ENCODE measurements at places on chromosomes 2 and 18.

DNA sequence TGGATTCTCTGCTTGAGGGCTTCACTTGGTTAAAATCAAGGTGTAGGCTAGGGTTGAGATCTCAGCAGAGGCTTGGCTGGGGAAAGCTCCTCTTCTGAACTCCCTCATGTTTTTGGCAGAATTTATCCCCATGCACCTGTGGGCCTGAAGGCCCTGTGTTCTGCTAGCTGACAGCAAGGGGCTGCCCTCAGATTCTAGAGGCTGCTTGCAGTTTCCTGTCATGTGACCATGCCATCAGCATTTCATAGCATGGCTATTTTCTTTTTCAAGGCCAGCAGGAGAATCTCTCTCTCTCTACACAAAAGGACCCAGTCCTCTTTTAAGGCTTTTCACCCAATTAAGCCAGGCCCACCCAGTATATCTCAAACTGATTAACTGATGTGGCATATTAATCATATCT lies 514.8 kb upstream of the HNMT start:
- DNase-seq, result no peak

DNA sequence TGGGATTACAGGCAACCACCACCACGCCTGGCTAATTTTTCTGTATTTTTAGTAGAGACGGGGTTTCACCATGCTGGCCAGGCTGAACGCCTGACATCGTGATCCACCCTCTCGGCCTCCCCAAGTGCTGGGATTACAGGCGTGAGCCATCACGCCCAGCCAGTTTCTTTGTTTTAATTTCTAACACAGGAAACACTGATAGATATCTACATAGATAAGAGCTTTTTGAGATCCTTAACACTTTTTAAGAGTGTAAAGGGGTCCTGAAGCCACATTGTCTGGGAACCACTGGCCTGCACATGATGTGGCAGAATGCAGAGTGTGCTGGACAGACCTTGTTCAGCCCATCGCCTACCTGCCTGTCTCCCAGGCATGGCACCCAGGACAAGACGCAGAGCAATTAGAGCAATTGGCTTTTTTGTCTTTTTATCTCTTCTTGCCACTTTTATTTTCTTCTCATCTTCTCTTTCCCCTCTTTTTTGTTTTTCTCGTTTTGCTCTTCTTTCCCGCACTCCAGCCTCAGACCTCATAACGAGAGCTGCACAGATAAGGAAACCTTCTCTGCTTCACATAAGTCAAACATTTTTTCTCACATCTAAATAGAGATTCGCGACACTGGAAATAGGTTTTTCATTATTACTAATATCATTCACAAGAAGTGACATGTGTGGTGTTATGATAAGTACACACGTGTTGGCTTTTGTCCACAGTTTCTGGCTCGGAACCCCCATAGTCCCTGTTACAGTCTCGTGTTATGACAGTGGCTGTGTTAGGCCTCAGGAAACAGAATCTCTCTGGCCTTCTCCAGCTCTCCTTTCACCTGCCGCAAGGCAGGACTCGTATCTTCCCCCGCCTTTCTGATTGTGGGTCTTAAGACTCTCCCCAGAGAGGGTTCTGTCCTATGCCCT lies 25.2 kb upstream of the GPR55 start:
- no peak for DNase-seq

GRCh38 chr18:50312296-50313030 lies 25.0 kb upstream of the CXXC1 start:
- no peak for DNase-seq

DNA sequence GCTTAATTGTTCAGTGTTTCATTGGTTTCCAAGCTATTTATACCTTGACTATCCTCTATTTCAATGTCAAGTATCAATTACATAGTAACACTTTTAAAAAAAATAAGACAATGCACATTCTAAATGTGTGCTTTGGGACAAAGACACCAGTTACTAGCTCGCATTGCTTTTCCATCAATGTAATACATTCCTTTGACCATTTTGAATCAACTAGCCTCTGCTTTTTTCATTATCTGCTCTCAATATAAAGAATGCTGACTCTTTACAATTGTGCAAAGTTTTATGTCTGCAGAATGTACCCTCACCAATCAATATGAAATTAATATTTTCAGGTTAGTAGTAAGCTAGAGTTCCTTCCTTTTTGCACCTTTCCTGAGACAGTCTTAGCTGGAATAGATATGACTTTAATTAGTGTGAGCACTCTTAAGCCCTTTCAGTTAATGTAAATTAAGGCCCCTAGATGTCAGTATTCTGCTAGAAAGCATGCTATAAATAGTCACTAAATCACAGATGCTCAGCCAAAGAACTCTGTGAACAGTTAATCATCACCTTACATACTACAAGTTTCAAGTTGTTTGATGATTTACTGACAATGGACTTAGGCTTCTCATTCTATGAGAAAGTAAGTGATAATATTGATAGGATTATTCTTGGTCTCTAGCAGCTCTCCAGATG lies 413.6 kb downstream of the PTH2R start:
- DNase-seq, result no peak

- no peak for DNase-seq
Observed at GRCh38 chr18:24076950-24077349, 61.9 kb upstream of the CABYR start.

DNA sequence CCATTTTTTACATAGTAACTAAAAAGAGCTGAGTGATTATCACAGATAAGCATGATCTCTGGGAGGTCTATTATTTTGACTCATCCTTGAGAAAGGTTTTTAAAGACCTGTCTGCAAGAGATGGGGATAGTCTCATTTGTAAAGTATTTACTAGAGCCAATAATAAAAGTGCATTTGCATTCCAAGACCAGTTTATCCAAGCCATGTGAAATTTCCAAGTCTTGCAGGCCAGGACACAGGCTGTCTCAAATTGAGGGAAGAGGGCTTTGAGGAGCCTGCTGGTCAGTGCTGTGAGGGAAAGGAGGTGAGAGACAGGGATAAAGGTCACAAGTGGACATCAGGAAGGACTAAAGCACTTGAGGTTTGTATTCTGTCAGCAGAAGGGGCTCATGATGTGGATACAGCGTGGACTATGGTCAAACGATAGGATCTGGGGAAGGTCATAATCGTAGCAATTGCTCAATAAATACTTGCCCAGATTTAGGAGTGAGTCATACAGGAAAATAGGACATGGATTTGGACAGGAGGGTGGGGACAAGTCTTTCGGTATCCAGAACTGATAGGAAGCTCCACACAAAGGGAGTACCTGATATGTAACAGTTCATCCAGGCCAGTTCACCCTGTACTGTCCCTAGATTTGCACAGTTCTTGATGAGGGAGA lies 6.6 kb upstream of the CDH2 start:
- peak; percentile 87 for DNase-seq

DNA sequence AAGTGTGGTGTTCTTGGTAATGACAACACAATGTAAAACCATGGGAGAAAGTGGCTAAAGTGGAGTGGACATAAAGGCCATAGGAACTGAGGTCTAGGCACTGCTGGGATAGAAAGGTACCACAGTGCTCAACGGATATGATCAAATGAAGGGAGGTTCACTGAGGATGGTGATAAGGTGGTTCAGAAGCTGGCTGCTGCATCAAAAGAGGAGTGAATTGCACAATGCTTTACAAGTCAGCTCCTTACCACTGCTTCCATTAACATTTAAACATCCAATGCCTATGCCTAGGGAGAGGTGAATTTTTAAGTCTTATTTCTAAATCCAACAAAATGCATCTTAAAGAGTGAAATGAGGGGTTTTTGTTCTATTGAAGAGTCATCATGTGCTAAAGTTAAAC lies 100.1 kb upstream of the ITGB6 start:
- no peak for DNase-seq

DNA sequence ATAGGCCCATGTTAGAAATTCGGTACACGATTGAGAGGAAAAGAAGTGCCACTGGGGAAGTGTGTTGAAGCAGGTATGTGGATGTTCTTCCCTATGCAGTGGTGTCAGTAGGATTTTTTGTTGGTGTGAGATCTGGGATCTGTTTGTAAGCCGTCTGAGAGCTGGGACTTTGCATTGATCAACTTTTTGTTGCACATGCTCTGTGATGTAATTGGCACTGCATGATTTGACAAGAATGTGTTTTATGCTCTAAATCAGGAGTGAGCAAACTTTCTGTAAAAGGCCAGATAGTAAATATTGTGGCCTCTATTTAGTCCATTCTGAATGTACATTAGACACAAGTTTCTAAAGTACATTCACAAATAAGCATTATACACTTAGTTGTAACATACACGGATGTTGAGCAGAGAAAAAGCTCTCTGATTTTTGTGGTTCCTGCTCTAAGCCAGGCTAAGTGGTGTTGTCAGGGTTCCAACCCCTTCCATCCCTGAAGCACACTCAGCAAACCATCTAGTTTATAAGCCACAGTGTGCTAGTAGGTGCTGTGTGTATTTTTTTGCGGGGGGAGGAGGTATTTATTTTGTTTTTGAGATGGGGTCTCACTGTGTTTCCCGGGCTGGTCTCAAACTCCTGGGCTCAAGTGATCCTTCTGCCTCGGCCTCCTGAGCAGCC lies 235.6 kb downstream of the NEDD4L start:
- DNase-seq, result no peak

DNA sequence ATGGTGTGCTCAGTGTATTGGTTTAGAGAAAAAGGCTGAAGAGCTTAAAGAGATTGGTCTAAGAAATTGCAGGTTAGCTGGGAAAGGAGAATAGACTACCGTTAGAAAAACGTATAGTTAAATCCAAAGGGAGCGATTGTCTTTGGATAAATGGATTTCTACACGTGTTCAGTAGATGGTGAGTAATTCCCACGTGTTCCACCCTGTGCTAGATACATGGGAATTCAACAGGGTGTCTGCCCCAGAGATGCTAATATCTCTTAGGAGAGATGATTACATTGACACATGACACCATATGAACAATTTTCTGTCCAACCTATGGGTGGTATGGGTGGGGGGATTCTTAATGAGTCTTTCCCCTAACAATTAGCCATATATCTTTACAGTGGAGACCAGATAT lies 99.8 kb downstream of the TDRD15 start:
- no peak for DNase-seq

DNA sequence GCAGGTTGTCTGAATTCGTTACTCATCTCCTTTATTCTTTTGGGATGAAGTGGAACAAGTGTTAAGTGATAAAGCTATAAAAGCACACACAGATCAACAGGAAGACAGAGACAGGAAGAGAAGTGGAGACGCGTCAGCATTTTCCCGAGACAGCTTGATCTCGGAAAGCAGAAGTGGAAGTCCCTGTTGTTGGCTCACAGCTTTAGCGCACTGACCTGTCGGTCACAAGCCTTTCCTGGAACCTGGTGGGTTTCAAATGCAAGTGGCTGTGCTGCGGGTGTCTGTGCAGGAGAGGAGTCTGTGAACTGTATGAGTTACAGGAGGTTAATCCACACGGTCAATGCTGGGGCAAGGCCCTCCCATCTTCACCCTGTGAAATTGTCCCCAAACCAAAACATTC lies 116.6 kb upstream of the PELI1 start:
- DNase-seq, result no peak

DNA sequence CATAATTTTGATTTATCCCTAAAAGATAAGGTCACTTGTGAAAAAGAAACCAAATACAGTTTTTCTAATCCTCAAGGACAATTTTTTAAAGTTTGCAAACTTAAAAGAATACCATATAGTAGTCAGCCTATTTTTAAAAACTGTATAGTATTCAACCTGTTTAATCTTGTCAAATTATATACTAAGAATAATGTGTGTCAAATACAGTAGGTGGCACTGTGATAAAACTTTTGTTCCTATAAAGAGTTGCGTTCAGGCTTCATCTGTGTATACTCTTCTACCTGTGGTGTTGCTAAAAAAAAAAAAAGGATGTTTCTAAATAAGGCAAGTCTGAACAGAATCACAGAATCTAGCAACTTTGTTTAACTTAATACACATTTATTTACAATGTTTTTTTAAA lies 68.6 kb downstream of the CCDC138 start:
- no peak for DNase-seq

- DNase-seq, result no peak
Observed at GRCh38 chr2:222671259-222672067, at the start of gene MOGAT1. MOGAT1 (plus strand) TSS chr2:222671658; CDS start chr2:222671786, 128 bp downstream.

GRCh38 chr2:151575338-151575737 lies 158.9 kb downstream of the NEB start:
- DNase-seq, result no peak

DNA sequence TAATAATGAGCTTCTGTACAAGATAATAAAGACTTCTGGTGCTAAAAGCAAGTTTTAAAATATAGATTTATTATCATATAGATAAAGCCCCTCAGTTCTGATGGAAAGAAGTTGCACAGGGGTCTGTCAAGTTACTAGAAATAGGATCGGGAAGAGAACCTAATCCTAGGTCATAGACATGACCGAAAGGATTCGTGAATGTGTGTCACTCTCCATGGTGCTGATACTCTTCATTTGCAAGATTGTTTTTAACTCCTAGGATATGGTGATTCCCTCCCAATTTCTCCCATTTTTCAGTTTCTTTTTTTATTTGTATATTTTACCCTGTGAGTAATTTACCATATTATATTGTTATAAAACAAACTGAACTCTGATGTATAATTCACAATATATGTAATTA lies 58.9 kb upstream of the CTNNA2 start:
- no peak for DNase-seq

- DNase-seq, result no peak
Observed at GRCh38 chr2:197571627-197572271, 55.9 kb downstream of the MOB4 start.

DNA sequence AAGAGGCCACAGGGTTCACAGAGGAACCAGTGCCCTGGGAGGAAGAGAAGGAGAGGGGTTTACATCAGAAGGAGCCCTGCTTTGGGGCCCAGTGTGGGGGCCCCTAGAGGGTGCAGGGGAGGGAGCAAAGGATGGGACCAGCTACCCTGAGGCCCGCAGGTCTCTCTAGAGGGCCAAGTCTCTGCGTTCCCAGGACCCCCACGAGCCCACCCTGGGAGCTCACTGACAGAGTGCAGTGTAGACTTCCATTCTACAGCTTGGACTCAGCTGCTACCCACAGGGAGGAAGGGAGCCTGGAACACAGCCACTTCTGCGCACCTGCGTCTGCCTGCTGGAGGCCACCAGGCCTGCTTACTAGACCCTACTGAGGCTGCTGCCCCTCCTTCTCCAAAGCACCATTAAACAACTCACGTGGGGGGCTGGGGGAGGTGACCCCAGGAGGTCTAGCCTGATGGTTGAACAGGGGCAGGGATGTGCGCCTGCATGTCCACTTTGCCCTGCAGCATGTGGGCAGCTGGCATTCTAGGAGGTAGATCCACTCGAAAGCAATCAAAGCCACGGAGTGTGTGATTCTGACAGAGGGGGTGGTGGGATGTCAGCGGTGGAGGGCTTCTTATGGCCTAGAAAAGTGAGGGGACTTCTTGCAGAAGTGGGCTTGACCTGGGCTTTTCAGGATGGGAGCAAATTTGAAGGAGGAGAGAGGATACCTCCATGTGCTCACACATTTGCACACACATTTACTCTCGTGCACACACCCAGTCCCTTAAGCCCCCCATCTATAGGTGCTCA lies 90.2 kb downstream of the ZFP36L2 start:
- no peak for DNase-seq

- no peak for DNase-seq
Observed at GRCh38 chr18:39843546-39843945, 2111.5 kb upstream of the PIK3C3 start.

- no peak for DNase-seq
Observed at GRCh38 chr2:53519918-53520841, 247.4 kb upstream of the CHAC2 start.

GRCh38 chr2:170332676-170333402 lies 154.9 kb downstream of the MYO3B start:
- no peak for DNase-seq

- DNase-seq, result no peak
Observed at GRCh38 chr2:232809349-232810124, 33.2 kb upstream of the KCNJ13 start.

GRCh38 chr2:158482594-158482993 lies 25.8 kb downstream of the PKP4 start:
- DNase-seq, result no peak

All from BJ (cell line).